ENCODE measurements at places on chromosomes 6 and 20.

- DNase-seq = no peak
Measured at GRCh38 chr6:30169658-30170614, 6.6 kb downstream of the TRIM15 start.

- no peak for DNase-seq
Measured at GRCh38 chr6:15368186-15368585, 122.3 kb downstream of the JARID2 start.

DNA sequence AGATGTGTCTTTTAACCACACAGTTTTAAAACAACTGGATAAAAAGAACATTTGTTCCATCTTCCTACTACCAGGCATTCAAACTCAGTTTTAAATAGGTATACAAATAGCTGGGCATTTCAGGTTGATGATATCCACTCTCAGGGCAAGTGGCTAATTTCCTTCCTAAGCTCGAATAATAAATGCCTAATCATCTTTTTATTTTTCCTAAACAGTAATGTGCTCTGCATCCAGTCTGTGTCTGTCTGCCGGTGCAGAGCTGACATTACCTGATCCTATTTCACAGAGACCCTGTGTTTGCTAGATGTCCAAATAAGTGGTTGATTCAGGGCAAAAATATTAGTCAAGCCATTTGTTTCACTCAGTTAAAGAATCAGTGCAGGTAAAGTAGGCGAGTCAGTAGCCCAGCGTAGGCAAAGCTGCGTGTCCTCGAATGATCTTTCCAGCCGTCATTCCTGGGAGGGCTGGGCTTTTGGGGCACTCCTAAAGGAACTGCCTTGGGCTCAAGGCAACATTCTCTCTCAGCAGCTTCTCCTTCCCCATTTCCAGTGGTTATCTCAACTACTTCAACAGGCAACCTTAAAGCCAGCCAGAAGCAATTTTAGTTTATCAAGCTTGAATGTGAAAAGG lies 74.2 kb upstream of the BMP2 start:
- no peak for DNase-seq

DNA sequence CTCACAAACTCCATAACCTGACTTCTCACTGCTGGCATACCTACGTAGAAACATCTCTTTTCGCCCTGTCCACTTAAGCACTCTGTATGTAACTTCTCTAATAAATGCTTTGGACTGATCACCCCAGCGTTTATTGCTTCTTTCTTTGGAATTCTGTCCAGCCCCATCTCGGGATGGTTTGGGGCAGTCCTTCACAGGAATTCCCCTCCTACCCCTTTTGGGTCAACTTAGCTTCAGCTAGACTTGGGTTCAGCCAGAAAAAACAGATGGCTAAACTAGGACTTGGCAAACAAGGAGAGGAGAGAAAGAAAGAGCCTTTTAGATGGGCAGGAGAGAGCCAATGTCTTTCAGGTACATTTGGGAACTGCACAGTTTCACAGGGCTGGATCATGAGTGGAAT lies 3.9 kb upstream of the LTV1 start:
- DNase-seq = no peak

- no peak for DNase-seq
Measured at GRCh38 chr20:2558581-2559278, 22.4 kb downstream of the TMC2 start.

GRCh38 chr6:163748886-163749285 lies 334.4 kb downstream of the QKI start:
- DNase-seq = no peak

Measured in putamen (tissue), 1 donor.